ENCODE measurements at places on chromosomes 5 and 9. TPM values are rescaled to one million over a fixed set of nuclear protein-coding genes. Genes with fewer than 3 reads are reported as not detected.
A peak's percentile ranks its signal among the peaks of the same experiment; 100 is the strongest.

DNA sequence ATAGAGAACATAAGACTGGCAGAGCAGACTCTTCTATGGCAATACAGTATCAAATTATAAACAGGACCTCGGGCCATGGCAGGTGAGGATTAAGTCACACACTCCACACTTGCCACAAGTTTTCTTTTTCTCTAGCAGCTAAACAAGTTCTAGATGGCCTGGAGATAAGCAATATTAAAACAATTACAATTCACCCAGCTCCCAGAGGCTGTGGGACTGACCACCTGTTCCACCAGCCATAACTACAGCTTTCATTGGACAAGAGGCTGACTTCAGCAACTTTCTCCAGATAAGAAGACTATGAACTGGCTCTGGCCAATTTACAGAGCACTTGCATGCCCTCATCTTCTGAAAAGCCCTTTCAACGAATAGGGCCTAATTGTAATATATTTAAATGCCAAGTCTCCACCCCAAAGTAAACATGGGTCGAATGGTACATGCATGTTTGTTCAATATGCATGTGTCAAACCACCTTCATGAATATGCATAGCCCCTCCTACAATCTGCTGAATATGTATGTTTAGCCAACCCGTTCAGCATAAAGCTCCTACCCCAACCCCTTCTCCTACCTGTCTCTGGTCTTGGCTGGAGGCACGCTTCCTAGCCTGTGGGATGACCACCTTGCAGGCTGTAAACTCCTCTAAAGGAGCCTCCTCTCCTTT lies 6.1 kb upstream of the CFAP157 start:
- ATAC-seq, result no peak

Gene PCYOX1L
- total RNA-seq, result 6.5 TPM

GRCh38 chr5:115575167-115576070 lies 26.9 kb downstream of the TICAM2 start:
- ATAC-seq, result no peak

DNA sequence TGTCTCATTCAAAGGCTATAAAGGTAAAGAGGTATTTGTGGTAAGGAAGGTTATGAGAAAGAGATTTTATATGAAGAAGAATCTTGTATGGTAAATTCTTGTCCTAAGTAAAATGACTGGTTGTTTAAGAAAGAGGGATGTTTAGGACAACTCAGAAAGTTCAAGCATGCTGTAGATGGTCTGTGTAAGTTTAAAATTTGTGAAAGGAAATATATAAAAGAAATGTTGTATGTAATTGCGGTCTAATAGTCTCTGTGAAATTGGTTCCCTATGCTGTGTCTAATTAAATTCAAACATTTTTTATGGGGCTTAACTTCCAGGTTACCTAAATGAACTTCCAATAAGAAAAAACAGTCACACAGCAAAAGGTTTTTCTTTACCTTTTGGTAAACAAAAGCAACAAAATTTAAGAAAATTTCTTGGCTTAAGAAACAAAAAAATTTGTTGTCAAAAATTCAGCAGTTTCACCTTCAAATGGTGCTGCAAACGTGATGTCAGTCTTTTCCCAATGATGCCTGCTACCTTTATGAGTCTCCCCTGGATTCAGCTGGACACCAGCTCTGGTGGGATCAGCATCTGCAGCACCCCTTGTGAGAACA lies 83.0 kb upstream of the FCN1 start:
- no peak for ATAC-seq

DNA sequence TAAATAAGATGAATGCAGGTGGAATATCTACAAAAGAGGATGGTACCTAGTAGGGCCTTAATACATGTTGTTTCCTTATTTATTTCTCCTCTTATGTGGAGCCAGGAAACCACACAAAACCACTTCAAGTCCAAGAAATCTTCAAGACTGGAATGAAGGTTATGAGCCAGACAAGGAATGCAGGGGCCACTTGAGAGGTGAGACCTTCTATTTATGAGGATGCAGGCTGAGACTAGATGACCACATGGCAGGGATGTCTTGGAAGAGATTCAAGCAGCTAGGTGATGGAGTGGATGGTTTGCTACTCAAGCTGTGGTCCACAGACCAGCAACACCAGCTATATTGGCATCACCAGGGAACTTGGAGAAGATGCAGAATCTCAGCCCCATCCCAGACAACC lies 92.2 kb downstream of the TNC start:
- ATAC-seq, result no peak

DNA sequence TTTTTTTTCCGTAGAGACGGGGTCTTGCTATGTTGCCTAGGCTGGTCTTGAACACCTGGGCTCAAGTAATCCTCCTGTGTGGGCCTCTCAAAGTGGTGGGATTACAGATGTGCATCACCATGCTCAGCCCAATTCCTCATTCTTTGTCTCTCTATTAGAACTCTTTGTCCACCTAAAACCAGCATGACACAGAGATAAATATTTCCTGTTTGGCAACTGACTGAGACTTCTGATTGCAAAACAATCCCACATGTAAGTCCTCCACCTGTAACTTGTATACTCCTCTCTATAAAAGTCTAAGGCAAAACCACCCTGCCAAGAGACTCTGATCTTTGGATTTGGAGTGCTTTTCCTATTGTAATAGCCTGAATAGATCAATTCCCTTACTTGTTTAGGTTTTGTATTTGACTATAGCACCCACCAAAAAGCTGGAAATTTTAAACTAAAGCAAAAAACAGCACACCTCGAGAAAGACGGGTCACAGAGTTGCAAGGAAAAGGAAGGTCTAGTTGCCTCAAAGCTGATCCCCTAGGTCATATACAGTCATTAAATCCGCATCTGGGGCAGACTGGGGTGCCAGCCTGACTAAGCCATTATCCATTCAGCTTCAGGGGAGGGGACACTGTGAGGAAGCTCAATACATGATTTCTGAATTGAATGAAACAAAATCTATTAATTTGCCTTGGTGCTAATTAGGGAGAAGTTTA lies 13.5 kb upstream of the KIF27 start:
- ATAC-seq, result peak; percentile 85

All from esophagus mucosa (tissue), 1 donor.